Activated effector memory CD4-positive, alpha-beta T cell treated with anti-CD3 and anti-CD28 coated beads, Interleukin-2, amount 50 U/mL, for 16 hours (primary cell): ENCODE measurements at places on chromosomes 7 and 10.

- no peak for DNase-seq
Observed at GRCh38 chr10:126337251-126337810, 50.9 kb downstream of the ADAM12 start.

- DNase-seq: no peak
Observed at GRCh38 chr7:22872096-22872807, 49.6 kb upstream of the TOMM7 start.

DNA sequence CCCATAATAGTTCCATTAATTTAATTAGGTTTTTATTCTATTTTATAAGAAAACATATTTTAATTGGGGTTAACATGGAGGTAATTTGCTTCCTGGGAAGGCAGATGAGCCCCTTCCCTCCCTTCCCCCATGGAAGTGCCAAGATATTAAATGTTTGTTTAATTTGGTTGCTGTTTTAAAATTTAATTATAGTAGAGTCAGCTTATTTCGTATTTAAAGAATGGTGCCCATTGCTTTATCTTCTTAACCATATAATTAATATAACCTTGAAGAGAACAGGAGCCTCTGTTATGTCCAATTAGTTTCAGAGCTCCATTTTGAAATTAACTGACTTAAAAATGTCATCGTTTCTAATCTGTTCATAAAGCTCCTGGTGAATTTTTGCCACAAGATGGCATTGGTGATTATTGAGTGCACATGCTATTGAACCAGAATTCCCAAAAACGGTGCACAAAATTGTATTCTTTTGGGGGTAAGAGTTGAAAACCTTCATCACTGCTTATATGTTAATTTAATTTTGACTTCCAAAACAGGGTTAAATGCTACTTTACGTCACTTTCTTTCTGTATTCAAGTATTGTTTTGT is 26.0 kb downstream of the KLHDC10 start:
- no peak for DNase-seq

GRCh38 chr7:79713276-79713675 is 259.8 kb upstream of the MAGI2 start:
- DNase-seq: no peak

GRCh38 chr10:85643171-85643844 is 723.3 kb downstream of the GRID1 start:
- DNase-seq: no peak

DNA sequence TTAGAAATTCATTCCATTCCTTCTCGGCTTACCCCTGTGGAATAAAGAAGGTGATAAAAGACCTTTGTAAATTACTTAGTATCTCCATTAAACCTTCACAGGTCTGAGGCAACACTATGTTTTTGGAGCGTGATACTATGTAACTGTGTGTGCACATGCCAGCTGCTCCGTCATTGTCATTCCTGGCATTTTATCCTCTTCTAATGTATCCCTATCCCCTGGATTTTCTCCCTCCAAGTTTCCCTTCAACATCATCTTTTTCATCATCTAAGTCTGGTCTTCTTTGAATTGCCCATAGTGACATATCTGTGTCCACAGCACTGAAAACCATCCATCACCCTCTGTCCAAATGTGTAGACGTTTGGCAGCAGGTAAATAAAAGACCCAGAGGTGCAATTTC is 125.7 kb downstream of the TEX36 start:
- no peak for DNase-seq

- DNase-seq: no peak
Observed at GRCh38 chr10:3364768-3365480, 192.3 kb upstream of the PITRM1 start.

DNA sequence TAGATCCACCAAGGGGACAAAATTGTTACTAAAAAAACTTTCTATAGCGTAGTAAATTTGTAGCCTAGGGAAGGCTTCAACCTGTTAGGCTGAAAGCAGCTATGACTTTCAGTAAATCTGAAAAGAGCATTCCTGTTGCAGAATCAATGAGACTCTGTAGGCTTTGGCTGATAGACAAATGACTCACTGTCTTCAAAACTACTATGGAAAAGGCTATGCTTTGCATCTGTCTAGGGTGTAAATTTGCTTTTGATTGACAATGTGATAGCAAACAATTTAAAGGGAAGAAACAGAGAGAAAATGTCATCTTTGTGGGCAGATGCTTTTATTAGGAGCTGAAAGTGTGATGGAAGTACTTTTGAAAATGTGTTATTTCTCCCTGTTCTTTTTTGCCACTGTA is 60.6 kb downstream of the ARL5B start:
- no peak for DNase-seq

DNA sequence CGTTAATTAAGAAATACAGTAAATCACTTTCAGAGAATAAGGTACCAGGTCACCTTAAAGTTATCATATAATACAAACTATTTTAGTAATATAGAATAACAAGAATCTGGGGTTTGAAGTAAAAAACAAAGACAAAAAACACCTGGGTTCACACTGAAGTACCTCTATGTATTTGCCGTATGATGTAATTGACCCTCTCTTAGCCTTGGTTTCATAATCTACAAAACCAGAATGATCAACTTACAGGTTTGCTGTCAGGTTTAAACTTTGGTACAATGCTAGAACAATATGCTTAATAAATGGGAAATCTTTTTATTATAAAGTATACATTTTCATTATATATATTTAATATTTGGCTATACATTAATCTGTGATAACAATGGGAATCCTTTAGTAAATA is 58.3 kb downstream of the CDCA7L start:
- DNase-seq: no peak

- no peak for DNase-seq
Observed at GRCh38 chr7:132321387-132321786, 254.9 kb downstream of the PLXNA4 start.

DNA sequence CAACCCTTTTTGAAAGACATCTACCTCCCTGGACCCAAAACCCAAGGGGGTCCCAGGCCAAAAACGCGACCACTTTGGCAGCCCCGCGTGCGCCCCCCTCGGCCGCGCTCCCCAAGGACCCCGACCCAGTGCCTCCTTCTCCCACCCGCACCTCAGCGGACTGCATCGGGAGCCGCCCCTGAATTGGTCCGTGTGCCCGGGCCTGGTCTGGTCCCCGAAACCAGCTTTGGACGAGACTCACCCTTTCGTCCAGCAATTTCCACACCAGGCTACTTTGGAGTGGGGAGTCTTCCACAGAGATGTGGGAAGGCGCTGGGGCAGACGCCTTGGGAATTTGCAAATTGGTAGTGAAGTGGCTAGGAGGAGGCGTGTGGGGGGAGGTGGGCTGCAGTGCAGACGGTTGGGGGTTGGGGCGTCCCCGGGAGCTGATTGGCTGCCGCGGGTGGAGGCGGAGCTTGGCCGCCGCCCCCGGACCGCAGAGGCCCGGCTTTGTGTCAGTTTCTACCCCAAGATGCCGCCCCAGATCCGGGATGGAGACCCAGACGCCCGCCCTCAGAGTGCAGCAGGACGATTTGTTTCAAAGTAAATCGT is 16.9 kb downstream of the TCAF1 start:
- no peak for DNase-seq

DNA sequence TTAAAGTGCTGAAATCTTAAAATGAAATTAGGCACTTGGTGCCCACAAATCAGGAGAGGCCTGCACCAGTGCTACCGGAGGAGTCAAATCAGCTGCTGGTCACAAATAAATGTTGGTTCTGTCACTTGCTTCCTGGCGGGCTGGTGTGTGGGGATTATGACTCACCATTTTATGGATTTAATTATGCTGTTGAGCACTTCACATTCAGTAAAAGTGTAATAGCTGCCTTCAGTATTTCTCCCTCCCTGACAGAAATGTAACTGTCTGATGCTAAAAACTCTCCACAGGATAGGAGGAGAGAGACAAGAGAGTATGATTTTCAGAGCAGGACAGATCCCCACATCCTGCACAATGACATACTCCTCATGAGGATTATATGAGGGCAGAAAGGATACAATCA is 186.0 kb downstream of the JAZF1 start:
- DNase-seq: no peak

GRCh38 chr7:152663931-152664330 is 12.0 kb downstream of the XRCC2 start:
- no peak for DNase-seq

GRCh38 chr7:1675036-1675671 is 5.1 kb downstream of the ELFN1 start:
- DNase-seq: peak; percentile 56

DNA sequence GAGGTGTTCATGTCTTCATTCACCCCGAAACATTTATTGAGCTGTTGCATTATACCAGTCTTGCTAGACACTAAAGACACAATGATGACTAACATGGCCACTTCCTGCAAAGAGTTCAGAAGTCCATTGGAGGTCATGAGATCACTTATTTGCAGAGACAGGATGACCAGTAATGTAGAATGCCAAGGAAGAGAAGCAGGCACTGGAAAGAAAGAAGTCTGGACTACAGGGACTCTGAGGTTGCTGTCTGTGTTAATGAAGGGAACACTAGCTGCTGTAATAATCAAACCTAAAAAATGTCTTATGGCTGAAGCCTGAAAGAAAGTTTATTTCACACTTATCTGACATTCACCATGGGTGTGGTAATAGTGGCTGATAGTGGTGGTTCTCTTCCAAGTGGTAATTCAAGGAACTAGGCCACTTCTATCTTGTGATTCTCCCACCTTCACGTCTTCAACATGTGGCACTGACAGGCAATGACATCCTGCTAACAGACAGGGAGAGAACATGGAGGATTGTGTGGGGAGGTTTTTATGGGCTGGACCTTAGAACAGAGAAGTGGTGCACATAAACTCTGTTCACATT is 89.2 kb upstream of the MKLN1 start:
- no peak for DNase-seq

DNA sequence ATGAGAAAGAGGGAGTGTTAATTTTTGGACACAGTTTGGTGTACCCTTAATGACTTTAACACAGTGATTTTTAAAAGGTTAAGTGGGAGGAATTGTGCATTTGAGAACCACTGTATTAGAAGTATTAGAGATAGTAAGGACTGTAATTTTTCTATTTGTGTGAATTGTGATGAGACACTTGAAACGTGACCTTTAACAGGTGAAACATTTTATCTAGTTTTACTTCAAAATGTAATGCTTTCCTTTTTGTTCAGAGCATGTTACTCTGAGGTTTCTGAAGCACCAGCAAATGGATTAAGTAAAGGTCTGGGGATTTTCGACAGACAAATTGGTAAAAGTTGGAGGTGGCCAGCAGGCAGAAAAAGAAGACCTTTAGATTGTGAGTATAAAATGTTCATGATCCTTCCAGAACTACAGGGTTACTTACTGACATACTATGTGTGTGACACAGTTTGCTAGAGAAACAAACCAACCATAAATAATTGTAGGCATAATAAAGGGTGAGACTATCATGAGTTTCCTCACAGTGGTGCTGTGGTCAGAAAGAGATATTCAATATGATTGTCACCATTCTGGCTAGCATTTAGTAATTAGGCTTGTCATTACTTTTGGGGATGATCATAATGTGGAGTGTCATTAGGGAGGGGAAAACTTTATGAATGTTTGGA is 26.1 kb downstream of the LCOR start:
- DNase-seq: no peak

GRCh38 chr7:51261950-51262795 is 54.4 kb downstream of the COBL start:
- no peak for DNase-seq

GRCh38 chr7:36806891-36807290 is 82.6 kb upstream of the AOAH start:
- no peak for DNase-seq

DNA sequence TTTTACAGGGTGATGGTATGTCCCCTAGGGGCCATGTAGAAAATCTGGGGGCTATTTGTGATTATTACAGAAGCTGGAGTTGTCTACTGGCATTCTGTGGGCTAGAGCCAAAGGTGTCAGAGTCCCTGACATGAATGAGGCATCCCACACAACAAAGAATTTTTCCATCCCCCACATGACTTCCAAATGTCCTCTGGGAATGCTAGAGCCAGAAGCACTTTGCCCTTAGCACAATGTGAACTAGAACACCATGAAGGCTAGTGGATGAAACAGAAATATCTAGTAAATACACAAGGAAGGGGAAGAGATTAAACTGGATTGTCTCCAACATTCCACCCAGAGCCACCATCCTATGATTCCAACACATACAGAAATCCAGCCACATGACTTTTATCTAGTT is 46.9 kb downstream of the FAM13C start:
- DNase-seq: no peak

DNA sequence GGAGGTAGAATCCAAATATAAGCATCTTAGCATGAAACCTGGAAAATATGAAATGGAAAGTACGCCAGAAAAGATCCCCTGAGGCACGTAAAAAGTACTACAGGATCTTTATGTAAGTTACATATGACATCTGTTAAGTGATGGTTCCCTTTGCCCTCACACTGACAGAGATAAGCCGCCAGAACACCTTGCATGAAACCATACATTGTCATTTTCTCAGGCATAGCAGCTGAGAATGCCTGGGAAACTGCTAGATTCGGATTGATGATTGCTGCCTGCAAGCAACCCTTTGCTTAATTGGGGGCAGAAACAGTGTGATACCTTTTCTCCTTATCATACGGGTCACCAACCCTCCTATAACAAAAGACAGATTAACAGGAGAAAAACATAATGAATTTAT is 826.6 kb upstream of the LRRN3 start:
- DNase-seq: no peak

DNA sequence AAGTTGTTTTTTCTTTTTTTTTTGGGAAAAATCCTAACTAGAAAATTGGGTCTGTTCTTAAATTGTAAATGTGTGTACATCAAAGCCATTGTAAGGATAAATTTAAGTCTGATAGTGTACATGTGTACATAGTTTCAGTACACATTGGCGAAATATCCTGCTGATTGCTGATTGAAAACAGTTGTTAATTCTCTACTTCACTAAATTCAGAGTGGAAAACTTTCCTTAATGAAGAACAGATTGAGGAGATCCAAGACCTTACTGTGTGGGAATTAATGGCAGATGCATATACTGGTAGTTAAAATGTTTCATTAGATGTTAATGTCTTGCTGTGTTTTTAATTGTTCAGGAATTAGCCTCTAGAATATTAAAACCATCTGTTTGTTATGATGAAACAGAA is 506.0 kb downstream of the AUTS2 start:
- no peak for DNase-seq

DNA sequence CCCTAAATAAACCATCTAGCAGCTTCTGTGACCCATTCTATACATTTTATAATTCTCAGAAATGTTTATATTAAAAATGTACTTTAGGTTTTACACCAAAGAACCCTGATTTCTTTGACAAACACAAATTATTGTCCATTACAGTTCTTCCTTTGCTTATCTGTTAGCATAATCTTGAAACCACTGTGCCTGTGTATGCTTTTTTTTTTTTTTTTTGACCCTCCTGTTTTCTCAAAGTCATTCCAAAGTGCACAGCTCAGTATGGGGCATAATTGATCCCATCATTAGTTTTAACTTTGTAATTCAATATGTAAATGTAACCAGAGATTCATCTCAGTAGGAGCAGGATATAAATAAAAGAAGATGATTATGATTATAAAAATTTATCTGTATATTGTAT is 229.3 kb downstream of the DGKB start:
- DNase-seq: no peak

GRCh38 chr10:19815036-19815730 is 1.0 kb upstream of the PLXDC2 start:
- no peak for DNase-seq

- no peak for DNase-seq
Observed at GRCh38 chr7:91603707-91604106, 276.8 kb downstream of the MTERF1 start.
